ENCODE measurements at places on chromosomes 13 and 19. TPM values are rescaled to one million over a fixed set of nuclear protein-coding genes. Genes with fewer than 3 reads are reported as not detected.

The RDH13 gene
- 26.0 TPM for total RNA-seq

GRCh38 chr19:39196860-39197562, at the start of gene NCCRP1:
Gene NCCRP1 (plus strand): TSS chr19:39196964. CDS start chr19:39196983, 19 bp downstream.
- H3K27me3 ChIP-seq, result peaks cover 53% of the 10 kb centered on the region
- DNase-seq, result no peak
- H3K4me3 ChIP-seq, result no peak within 1 kb of the TSS
- H3K27ac ChIP-seq, result no peak within 1 kb of the TSS

The OVOL3 gene
- not detected for total RNA-seq

DNA sequence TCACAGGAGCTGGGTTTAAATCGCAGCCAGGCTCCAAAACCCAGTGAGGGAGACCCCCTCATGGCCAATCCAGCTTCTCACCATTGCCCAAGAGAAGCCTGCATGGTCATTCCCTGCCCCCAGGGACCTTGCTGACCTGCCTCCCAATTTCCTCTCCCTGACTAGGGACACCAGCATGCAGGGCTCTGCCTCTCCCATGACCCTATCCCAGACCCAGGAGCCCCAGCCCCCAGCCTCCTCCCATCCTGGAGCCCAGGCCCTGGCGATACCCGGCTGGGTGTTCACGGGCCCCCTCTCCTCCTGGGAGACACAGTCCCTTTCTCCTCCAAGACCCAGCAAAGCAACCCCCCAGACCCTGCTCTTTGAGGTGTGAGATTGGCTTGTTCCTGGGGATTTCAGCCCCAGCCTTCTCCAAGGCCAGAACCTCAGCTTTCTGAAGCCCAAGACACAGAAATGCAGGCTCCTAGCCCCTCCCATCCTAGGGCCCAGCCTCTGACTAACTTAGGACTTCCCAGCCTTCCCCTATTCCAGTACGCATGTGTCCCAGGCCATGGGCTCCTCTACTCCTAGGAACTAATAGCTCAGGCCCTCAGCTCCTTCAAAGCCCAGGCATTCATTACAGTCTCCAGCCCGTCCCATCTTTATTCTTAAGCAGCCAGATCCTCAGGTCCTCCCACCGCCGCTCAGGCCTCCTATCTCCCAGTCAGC, 1.1 kb downstream of the GYS1 start:
- H3K36me3 ChIP-seq, result peaks cover 26% of the 10 kb centered on the region
- no peaks in the 10 kb centered on the region for H3K27me3 ChIP-seq
- peaks cover 31% of the 10 kb centered on the region for H3K4me1 ChIP-seq

The KLK12 gene
- total RNA-seq, result 1.9 TPM

DNA sequence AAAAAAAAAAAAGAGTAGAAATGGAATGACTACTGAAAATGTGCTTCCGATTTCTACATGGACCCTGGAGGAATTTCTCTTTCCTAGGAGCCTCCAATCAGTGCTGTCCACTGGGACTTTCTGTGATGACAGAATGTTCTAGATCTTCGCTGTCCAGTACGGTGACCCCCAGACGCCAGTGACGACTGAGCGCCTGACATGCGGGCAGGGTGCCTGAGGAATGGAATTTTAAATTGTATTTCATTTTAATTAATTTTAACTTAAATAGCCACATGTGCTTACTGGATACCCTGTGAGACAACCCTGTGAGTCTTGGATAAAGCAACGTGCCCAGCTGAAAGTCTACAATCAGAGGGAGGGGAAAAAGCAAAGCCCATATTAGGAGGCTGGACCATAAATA, 4.1 kb upstream of the TLE6 start:
- peaks cover 92% of the 10 kb centered on the region for H3K4me1 ChIP-seq
- DNase-seq, result no peak
- H3K27me3 ChIP-seq, result no peaks in the 10 kb centered on the region
- peak overlapping the region; percentile 82 for H3K27ac ChIP-seq

GRCh38 chr19:19525611-19526380, 2.9 kb upstream of the YJEFN3 start:
- H3K27me3 ChIP-seq, result no peaks in the 10 kb centered on the region
- H3K4me1 ChIP-seq, result no peaks in the 10 kb centered on the region
- DNase-seq, result no peak
- peaks cover 61% of the 10 kb centered on the region for H3K36me3 ChIP-seq
- no peak overlapping the region for H3K4me3 ChIP-seq

- DNase-seq, result no peak
- no peaks in the 10 kb centered on the region for H3K4me1 ChIP-seq
- H3K27me3 ChIP-seq, result no peaks in the 10 kb centered on the region
These were observed 238.7 kb downstream of the LIG4 start for GRCh38 chr13:107976628-107977027.

The KLK1 gene
- total RNA-seq, result 1.9 TPM

DNA sequence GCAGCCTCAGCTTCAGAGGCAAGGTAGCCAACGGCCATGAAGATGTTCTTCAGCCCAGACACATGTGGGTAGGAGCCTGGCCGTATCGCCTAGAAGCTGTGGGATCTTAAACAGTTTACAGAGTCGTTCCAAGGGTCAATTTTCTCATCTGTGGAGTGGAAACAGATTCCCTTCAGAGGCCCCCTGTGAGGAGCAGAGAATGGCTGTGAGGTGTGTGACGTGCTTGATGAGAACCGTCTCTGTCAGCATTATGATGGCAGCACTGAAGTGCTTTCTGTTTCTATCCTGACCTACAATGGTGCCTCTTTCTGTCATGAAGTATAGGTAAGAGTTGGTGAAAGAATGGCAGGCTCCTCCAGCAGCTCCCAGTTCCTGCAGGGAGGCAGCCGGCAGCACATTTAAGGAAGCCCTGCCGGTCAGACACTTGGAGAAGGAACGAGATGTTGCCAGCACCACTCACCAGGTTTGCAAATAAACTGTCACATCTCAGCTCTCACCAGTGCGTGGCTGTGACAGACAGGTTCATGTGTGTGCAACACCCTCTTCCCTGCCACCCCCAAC, 277.3 kb downstream of the FOXO1 start:
- no peak for DNase-seq
- H3K27me3 ChIP-seq, result no peaks in the 10 kb centered on the region
- H3K36me3 ChIP-seq, result no peaks in the 10 kb centered on the region
- peak overlapping the region; percentile 38 for H3K27ac ChIP-seq
- peak overlapping the region; percentile 4 for H3K4me3 ChIP-seq

DNA sequence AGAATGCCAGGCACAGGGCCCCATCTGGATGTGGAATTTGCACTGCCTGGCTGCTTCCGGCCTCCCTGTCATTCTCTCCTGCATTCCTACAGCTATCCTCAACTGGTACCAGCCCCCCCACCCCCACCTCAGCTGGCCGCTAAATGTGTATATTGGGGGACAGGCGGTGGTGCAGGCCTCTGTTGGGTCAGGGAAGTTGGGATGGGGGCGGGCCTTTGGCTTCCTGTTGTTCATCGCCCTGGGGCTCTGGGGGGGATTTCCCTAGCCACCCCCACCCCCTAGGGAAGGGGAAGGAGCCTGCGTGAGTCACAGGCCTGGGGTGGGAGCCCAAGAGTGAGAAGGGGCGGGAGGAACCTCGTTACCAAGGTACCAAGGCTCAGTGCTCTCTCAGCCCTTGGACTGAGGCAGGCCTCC, 10.6 kb downstream of the POU2F2 start:
- peak; percentile 64 for DNase-seq
- H3K4me1 ChIP-seq, result peaks cover 7% of the 10 kb centered on the region
- no peak overlapping the region for H3K4me3 ChIP-seq
- no peak overlapping the region for H3K27ac ChIP-seq
- H3K27me3 ChIP-seq, result peaks cover 7% of the 10 kb centered on the region

GRCh38 chr13:73412933-73413332, 354.1 kb downstream of the KLF5 start:
- H3K4me3 ChIP-seq, result no peak overlapping the region
- H3K36me3 ChIP-seq, result no peaks in the 10 kb centered on the region
- no peak for DNase-seq
- H3K27me3 ChIP-seq, result no peaks in the 10 kb centered on the region
- H3K4me1 ChIP-seq, result no peaks in the 10 kb centered on the region

DNA sequence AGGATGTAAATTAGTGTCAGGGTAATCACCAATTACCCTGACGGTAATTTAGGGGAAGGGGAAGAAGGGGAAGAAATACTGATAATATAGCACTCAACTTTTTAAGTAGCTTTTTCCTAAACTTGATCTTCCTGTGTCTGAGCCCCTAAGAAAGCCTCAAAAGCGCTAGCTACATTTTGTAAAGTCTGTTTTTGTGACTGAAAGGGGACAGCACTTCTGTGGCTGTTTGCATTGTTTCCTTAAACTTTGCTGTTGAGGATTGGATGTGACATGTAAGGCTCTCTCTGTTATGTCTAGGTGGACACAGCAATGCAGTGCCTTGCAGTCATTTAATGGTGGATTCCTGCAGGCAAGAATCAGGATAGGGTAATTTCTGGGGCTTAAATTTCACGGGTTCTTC, 42.8 kb downstream of the SPATA13 start:
- no peak overlapping the region for H3K4me3 ChIP-seq

The PSG1 gene
- total RNA-seq, result not detected

The SPACA4 gene
- total RNA-seq, result not detected

The ADM5 gene
- 2.1 TPM for total RNA-seq

The NKG7 gene
- 31.7 TPM for total RNA-seq

- no peak overlapping the region for H3K4me3 ChIP-seq
- H3K36me3 ChIP-seq, result no peaks in the 10 kb centered on the region
- H3K27ac ChIP-seq, result no peak overlapping the region
- H3K27me3 ChIP-seq, result no peaks in the 10 kb centered on the region
These were observed 38.7 kb downstream of the ADGRE1 start for GRCh38 chr19:6925801-6926751.
